ENCODE measurements at places on chromosomes 11 and 22. TPM values are rescaled to one million over a fixed set of nuclear protein-coding genes. Genes with fewer than 3 reads are reported as not detected.

Gene FAM180B
- total RNA-seq: not detected

Gene SYCE3
- total RNA-seq: not detected

Gene ZNF280A
- 3.4 TPM for total RNA-seq

Gene SAA2
- total RNA-seq: 0.31 TPM

Gene ZNF214
- 0.86 TPM for total RNA-seq

Gene SHANK2
- total RNA-seq: 7.0 TPM

Gene PANX3
- total RNA-seq: not detected

Gene KRTAP5-11
- total RNA-seq: not detected

Gene FOLR3
- 0.18 TPM for total RNA-seq

Gene C11orf21
- total RNA-seq: not detected

Gene MS4A15
- total RNA-seq: not detected

Gene IRAG1
- 0.04 TPM for total RNA-seq

Gene APOL4
- 0.14 TPM for total RNA-seq

Gene CDCA5
- 77.1 TPM for total RNA-seq

Gene GAL3ST1
- 11.1 TPM for total RNA-seq

Gene OR5B21
- total RNA-seq: not detected

Gene C11orf52
- 0.33 TPM for total RNA-seq

Gene NFAM1
- total RNA-seq: not detected

Gene PAMR1
- total RNA-seq: not detected

Gene CNTF
- total RNA-seq: 1.2 TPM

Gene SLC25A1
- total RNA-seq: 57.5 TPM

Gene APOC3
- total RNA-seq: not detected

Gene KRTAP5-10
- total RNA-seq: not detected

Gene CHST1
- total RNA-seq: 1.5 TPM

Gene LTO1
- total RNA-seq: 34.9 TPM

Gene TUB
- 7.1 TPM for total RNA-seq

Gene DGKZ
- 51.7 TPM for total RNA-seq

Gene RELT
- total RNA-seq: 6.7 TPM

Gene VPREB1
- not detected for total RNA-seq

Gene LRRN4CL
- total RNA-seq: 0.09 TPM

Gene MUC5AC
- total RNA-seq: 2.9 TPM

Gene ARHGAP8
- total RNA-seq: 1.4 TPM

Gene SCT
- not detected for total RNA-seq

Gene SLC5A4
- total RNA-seq: not detected

Gene POTEH
- not detected for total RNA-seq

Gene RPL27A
- total RNA-seq: 2,410 TPM

Gene LRRC74B
- total RNA-seq: not detected

Gene PAX6
- 1.0 TPM for total RNA-seq

Gene TNRC6B
- 4.8 TPM for total RNA-seq

Gene DDI1
- not detected for total RNA-seq

Gene IFITM5
- total RNA-seq: not detected
